Cortex of kidney (tissue), 1 donor: ENCODE measurements at places on chromosomes 1 and 21.

- no peak for DNase-seq
Observed at GRCh38 chr1:29197590-29197924, 15.9 kb upstream of the SRSF4 start.

GRCh38 chr1:224592636-224593582 lies 23.2 kb upstream of the CNIH3 start:
- no peak for DNase-seq

DNA sequence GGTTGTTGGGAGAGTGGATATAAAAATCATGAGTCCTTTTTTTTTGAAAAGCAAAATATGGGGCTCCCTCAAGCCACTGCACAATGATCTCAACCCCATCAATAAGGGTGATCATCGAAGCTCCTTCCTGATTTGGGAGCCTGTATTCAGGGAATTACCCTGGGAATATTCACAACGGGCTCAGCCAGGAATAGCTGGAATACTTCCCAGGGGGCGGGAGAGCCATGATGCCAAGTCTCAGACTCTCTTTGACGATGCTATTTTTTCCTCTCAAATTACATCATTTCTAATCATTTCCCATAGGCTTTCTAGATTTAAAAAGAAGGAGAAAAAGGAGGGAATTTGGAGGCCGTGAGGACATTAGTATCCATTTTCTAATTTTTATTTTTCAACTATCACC lies 18.4 kb downstream of the OLIG1 start:
- no peak for DNase-seq

GRCh38 chr1:156654700-156655099 lies 12.8 kb downstream of the BCAN start:
- DNase-seq, result no peak
